RPMI8226 (cell line): ENCODE measurements at places on chromosomes 7 and 10.
A peak's percentile ranks its signal among the peaks of the same experiment; 100 is the strongest.

GRCh38 chr7:16028636-16029035, 342.2 kb upstream of the MEOX2 start:
- no peak for DNase-seq

DNA sequence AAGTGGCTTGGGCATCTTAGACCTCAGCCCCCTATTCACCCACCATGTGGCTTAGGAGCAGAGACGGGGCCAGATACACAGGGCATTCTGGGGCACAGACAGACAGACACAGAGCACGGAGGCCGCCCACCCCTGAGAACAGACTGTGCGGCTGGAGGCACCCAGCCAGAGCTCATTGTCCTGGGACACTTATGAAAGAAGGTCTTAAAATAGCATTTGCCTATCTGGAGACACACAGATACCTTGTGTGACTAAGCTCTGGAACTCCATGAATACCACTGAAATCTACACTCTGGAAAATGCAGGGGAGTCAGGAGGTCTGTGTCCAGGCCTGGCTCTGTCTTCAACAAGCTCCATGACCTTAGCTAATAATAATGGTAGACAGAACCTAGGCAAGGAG, 41.4 kb upstream of the ADO start:
- DNase-seq, result no peak

GRCh38 chr10:113064039-113064438, 114.0 kb downstream of the TCF7L2 start:
- DNase-seq, result no peak

- DNase-seq, result no peak
Measured at GRCh38 chr10:118583611-118584010, 11.8 kb downstream of the PRLHR start.

DNA sequence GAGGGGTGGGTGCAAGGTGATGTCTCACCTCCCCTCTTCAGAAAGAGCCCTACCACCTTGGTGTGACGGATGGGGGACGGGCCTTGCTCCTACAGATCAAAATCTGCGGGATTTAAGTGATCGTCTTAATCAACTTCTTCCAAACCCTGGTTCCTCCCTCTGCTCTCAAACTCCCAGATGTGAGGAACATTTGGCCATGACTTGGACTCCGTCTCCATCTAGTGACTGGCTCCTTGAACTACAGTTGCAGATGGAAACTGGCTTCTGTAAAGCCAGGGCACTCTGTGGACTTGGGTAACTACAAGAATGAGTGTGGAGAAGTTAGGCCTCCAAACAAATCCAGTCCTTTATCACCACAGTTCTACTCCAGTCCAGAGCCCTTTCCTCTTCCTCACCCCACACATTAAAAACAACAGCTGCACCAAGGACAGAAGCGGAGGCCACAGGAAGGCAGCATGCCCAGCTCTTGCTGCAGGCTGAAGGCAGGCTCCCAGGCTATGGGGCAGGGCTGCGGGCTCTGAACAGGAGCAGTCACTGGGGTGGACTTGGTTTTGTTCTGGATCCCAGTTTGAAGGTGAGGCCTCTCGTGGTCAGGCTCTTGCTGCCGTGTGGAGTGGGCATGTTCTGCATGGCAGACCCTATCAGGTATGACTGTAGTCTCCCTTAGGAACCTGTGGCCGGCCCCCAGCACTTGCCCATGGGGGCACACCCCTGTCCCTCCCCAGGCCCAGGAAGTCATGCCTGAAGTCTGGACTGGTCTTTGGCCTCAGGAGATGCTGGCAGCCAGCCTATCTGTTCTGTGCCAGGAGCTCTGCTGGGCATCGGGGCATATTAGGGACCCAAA, 79.4 kb downstream of the VWC2 start:
- peak; percentile 62 for DNase-seq

DNA sequence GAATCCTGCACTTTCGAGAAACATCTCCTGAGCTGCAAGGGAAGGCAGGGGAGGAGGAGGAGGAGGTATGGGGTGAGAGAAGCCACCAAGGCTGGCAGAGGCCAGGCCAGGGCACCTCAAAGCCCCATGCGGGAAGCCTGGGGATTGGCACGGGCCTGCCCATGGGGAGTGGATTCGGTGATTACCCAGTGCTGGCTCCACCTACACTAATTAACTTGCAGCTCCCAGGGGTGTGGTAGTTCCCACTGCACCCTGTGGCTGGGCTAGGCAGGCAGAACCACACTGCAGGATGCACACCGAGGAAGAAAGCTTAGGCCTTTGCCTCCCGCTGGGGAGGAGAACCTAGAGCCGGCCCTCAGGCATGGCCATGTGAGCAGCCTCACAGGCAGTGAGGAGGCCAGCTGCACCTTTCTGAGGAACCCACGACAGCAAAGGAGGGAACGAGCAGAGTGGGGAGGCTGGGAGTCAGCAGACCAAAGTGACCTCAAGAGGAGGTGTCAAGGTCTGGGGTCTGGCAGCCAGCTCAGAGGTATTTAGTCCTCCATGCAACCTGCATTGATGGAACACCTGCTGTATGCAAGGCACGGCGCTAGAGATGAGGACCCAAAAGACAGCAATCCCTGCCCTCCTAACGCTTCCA, 27.2 kb downstream of the GRID1 start:
- DNase-seq, result no peak

DNA sequence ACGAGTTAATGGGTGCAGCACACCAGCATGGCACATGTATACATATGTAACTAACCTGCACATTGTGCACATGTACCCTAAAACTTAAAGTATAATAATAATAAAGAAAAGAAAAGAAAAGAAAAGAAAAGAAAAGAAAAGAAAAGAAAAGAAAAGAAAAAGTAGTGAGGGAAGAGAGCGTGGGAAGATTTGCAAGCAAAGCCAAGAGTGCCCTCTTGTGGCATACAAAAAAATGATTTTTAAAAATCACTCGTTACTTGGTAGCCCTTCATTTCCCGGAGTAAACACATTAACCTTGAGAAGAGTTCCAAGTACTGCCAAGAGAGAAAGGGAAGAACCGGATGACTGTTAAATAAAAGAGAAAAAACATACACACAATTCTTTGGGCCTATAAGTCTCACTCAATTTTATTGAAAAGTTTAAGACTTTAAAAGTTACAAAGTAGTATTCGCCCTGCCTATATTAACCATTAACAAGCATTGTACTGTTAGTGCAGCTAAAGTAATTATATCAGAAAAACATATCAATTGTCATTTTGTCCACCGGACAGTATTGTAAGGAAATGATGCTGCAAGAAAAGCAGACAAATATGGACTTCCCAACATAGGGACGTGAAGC, 6.2 kb upstream of the CH25H start:
- peak; percentile 26 for DNase-seq

DNA sequence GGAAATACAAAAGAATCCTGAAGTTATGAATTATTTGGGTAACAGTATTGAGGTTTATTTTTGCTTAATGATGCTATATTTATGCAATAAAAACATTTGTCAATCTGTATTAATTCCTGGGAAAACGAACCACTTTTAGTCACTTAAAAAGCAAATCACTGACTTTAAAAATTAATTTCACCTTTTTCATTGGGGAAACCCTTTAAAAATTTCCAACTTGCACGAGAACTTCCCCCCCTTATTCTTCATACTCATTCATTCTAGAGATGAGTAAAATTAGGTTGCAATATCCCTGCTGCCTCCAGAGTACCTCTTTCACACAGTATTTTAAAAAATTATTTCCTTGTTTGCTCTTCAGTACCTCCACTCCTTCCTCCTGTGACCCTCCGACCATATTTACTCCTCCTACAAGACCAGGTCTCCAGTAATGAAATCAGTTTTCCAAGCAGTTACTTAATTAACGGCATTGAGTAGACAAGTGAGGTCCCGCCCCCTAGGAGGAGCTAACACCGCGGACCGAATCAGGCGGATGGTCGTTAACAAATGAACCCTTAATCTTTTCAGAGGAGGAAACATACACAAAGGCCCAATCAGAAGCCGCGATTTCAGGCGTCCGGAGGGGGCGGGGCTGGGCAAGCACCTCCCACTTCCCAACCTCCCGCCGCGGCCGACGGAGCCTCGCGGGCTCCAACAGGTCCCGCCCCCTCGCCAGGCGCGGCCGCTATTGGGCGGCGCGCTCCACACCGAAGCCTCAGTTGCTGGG, 465 bp upstream of the TRIM24 start:
- peak; percentile 98 for DNase-seq

DNA sequence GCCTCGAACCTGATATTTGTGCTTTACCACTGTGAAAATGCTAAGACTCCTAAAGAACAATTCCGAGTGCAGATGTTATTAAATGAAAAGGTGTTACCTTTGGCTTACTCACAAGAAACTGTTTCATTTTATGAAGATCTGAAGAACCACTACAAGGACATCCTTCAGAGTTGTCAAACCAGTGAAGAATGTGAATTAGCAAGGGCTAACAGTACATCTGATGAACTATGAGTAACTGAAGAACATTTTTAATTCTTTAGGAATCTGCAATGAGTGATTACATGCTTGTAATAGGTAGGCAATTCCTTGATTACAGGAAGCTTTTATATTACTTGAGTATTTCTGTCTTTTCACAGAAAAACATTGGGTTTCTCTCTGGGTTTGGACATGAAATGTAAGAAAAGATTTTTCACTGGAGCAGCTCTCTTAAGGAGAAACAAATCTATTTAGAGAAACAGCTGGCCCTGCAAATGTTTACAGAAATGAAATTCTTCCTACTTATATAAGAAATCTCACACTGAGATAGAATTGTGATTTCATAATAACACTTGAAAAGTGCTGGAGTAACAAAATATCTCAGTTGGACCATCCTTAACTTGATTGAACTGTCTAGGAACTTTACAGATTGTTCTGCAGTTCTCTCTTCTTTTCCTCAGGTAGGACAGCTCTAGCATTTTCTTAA, 47.7 kb downstream of the MINPP1 start:
- DNase-seq, result no peak

DNA sequence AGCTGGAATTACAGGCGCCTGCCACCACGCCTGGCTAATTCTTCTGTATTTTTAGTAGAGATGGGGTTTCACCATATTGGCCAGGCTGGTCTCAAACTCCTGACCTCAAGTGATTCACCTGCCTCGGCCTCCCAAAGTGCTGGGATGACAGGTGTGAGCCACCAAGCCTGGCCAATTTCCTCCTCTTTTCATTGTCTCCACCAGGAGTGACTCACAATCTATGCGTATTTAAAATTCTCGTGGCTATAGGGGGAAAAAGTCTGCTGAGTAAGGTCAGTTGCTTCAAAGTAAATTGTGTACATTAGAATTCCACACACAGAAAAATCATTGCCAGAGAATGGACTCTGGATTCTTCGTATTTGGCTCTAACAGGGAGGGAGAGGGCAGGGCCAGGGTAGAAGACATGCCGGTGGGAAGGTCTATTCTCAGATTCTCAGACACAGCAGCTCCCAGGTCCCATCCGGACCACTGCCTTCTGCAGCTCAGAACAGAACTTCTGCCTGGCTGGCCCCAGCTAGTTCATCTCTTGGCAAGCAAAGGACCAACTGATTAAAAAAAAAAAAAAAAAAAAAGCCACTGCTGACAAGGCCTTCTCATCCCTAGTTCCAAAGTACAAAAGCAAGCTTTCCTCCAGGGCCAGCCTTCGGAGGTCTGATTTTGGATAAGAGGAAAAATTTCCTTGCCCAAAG, 22.2 kb downstream of the PSPH start:
- DNase-seq, result no peak

DNA sequence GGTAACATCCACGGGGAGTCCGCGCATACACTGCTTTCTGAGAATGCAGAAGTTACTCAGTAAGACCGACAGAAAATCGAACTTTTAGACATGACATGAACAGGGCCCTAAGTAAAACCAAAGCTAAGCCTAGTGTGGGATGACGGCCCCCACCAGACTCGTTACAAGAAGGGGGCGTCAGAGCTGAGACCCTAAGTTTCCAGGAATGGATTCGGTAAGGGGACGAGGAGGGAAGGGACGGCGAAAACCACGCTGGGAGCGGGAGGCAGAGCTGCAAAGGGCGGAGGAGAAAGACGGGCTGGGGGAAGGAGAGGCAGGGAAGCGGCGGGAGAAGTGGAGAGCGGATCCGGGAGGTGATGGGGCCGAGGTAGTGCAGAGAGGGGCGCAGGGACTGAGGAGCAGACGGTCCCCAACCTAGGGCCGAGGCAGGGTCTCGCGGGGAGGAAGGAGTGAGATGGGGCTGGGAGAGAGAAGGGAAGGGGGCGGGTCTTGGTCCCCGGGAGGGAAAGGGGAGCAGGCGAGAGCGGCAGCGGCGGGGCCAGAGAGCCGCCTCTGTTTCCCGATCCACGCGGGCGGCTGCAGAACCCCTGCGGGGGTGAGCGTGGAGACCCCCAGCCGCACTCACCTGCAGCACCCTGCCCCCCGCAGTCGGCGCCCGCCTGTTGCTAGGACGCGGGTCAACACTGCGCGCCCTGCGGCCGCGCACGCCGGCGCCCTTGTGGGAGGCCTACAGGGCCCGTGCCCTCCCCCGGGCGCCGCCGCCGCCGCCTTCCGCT, 513 bp downstream of the ODAD2 start:
- DNase-seq, result no peak

DNA sequence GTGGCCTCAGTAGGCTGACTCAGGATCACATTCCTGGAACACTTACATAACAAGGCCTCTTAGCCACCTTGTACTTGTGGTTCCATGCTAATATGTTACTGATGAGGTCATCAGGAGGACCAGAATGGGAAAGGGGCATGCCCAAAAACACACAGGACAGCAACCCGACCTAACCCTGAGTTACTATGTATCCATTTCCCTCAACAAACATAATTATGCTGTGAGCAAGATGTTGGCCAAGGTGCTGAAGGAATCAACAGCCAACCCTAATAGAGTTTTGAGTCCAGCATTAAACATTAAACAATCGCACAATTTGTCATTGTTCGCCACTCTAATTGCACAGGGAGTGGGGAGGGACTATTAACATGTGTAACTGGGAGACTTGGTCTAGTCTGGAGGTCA, 129.4 kb downstream of the PLPP4 start:
- no peak for DNase-seq

- DNase-seq, result no peak
Measured at GRCh38 chr7:7131273-7131672, 51.1 kb upstream of the C1GALT1 start.

DNA sequence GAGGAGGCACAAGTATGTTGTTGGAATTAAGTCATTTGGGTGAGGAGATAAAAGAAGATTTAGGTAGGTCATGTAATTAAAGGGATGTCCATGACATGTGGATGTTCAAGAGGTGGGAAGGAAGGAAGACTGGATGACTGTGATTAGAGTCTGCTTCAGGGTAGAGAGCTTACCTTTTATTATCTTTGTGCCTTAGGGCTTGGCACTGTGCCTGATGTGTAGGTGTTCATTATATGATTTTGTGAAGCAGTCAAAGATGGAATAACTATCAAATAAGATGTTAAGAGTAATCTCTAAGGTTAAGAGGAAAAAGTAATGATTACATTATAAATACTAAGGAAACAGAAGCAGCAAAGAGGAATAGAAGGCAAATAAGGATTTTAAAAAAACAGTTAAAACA, 97.8 kb downstream of the CDK14 start:
- DNase-seq, result no peak

DNA sequence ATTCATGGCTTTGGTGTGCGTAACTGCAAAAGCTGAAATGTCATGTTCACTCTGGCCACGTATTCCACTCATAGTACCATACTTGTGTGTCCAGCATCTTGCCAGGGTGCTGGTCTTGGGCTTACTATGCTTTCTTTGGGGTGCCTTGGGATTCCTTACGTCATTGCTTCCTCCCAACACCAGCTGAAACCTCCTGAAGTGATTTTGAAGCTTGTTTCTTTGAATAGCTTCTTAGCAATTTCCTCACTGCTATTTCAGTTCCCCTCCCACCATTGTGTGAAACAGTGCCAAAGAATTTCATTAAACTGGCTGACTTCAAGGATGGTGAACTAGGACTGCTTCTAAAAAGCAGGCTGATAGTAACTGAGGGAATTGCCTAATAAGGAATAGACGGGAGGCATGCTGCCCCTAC, 36.9 kb downstream of the ENTPD1 start:
- DNase-seq, result no peak

- DNase-seq, result peak; percentile 23
Measured at GRCh38 chr7:20220921-20221547, 3.9 kb upstream of the MACC1 start.
